ENCODE measurements at places on chromosomes 5 and 9. TPM values are rescaled to one million over a fixed set of nuclear protein-coding genes. Genes with fewer than 3 reads are reported as not detected.

The HK3 gene
- total RNA-seq: not detected

The MORN5 gene
- total RNA-seq: not detected

The KCNN2 gene
- total RNA-seq: not detected

The GNPDA1 gene
- total RNA-seq: 88.3 TPM

The INSL4 gene
- total RNA-seq: not detected

The DMAC1 gene
- 61.0 TPM for total RNA-seq

The TMEFF1 gene
- 0.78 TPM for total RNA-seq

The YTHDC2 gene
- total RNA-seq: 26.8 TPM

The HMMR gene
- total RNA-seq: 94.2 TPM

The NXNL2 gene
- total RNA-seq: not detected

The IFNK gene
- total RNA-seq: not detected

The CDH6 gene
- not detected for total RNA-seq

The ADAMTS16 gene
- total RNA-seq: not detected

The FBXO4 gene
- 18.5 TPM for total RNA-seq

The BARHL1 gene
- total RNA-seq: not detected

The FGF18 gene
- not detected for total RNA-seq
